ENCODE measurements at places on chromosomes 7 and 10.

- no peak for DNase-seq
Observed at GRCh38 chr10:69736886-69737641, 64.6 kb upstream of the COL13A1 start.

DNA sequence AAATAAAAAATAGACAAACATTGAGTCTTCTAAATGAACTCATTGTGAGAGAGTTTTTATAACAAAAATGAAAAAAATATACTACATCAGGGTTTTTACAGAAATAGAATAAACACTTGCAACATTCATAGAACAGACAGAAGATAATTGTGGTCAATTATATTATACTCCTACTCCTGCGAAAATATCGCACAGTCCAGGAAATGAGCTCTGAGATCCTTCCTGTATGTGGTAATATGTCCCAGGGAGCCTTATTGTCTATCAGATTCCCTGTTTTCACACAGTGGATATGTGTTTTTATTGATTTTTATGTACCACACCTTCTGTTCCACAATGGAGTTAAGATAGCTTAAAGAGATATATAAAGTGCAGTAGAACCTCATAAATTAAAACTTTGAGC lies 27.5 kb upstream of the RELN start:
- no peak for DNase-seq

DNA sequence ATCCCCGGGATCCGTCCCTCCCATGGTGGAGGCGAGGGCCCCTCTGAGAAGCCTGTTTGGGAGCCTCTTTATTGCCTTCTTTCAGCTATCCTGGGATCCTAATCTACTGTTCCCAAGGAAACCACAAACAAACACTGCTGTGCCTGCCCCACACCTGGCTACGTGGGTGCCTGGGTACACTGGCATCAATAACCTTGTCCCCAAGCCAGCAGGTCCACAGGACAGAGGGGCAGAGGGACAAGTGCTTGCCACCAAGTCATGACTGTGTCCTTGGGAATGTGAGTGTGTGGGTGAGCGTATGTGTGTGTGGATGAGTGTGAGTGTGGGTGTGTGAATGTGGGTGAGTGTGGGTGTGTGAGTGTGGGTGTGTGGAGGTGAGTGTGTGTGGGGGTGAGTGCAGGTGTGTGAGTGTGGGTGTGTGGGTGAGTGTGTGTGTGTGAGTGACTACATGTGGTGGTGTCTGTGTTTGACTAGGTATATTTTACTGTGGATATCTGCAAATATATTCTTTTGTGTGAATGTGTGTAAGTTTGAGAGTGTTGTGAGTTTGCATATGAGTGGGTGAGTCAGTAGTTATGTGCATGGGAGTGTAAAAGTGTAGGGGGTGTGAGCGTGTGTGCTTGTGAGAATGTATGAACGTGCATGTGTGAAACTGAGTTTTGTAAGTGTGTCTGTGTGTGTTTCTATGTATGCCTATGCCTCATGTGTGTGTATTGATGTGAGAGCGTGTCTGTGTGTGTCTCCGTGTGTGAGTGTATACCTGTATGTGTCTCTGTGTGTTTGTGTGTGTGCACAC lies 96.1 kb downstream of the TNS3 start:
- no peak for DNase-seq

- no peak for DNase-seq
Observed at GRCh38 chr10:86964847-86965190, 3.5 kb upstream of the ADIRF start.

- no peak for DNase-seq
Observed at GRCh38 chr10:112338957-112339356, 35.0 kb upstream of the ACSL5 start.

DNA sequence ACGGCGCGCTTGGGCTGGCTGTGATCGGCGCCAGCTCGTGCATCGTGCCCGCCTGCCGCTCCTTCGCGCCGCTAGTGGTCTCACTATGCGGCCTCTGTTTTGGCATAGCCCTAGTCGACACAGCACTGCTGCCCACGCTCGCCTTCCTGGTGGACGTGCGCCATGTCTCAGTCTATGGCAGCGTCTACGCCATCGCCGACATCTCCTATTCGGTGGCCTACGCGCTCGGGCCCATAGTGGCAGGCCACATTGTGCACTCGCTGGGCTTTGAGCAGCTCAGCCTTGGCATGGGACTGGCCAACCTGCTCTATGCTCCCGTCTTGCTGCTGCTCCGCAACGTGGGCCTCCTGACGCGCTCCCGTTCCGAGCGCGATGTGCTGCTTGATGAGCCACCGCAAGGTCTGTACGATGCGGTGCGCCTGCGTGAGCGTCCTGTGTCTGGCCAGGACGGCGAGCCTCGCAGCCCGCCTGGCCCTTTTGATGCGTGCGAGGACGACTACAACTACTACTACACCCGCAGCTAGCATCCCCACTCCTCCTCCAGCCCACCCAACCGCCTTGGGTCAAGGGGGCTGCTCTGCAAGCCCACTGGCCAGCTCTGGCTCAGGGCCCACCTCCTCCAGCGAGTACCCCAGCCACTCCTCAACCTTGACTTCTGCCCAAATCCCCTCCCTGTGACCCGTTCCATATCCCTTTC lies 1.9 kb downstream of the SLC18A3 start:
- DNase-seq: no peak

- no peak for DNase-seq
Observed at GRCh38 chr10:74949843-74950765, 123.7 kb downstream of the KAT6B start.

DNA sequence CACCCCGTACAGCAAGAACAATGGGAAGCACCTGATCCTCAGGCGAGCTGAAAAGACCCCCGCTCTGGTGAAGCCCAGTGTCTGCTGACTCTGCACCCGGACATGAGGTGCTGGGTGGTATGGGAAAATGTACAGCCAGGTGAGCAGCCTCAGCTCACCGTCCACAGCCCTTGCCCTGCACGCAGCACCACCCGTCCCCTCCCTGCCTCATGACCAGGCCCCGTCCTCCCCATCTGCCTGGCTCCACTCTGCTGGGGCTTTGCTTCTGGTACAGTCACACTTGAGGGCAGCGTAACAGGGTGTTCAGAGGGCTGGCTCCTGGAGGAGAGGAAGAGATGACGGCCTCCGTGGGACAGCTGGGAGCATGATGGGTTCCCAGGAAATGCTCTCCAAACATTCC lies 49.1 kb downstream of the NCAPG2 start:
- DNase-seq: no peak

GRCh38 chr7:37832194-37832593 lies 16.2 kb upstream of the NME8 start:
- peak; percentile 80 for DNase-seq

DNA sequence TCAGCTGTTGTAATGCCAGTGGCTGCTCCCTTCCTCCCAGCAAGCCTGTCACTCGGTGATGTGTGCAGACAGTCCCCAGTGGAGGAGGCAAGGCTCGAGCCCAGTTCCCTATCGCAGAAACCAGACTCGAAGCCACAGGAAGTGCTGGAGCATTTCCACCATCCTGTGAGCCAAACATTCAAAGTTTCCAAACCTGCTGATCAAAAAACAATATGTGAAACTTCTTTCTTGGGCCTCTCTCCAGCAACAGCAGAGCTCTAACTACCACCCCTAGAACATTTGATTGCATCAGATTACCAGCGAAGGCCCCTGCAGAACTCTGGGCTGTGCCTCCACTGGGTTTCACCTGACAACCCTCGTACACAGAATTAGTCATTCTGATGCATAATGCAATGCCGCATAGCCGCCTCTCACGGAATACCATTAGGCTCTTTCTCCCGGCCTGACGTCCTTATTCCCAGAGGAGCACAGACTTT lies 94.0 kb downstream of the ELMO1 start:
- DNase-seq: peak; percentile 94

DNA sequence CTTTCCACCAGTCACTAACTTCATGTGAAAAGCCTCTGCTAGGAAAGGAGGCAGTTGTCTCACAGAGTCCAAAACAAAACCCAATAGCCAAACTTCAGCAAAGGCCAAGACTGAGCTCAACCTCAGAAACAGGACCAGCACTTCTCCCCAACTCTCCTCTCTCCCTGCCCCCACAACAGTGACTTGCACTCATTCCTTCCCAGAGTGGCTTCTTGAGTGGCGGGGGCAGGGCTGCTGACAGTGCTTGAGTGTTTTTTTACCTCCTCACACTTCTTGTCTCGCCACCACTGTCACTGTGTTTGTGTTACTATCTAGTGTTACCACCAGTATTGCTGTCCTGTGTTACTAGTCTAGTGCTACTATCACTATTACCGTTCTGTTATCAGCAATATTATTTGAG lies 206.8 kb downstream of the KLF6 start:
- DNase-seq: no peak

DNA sequence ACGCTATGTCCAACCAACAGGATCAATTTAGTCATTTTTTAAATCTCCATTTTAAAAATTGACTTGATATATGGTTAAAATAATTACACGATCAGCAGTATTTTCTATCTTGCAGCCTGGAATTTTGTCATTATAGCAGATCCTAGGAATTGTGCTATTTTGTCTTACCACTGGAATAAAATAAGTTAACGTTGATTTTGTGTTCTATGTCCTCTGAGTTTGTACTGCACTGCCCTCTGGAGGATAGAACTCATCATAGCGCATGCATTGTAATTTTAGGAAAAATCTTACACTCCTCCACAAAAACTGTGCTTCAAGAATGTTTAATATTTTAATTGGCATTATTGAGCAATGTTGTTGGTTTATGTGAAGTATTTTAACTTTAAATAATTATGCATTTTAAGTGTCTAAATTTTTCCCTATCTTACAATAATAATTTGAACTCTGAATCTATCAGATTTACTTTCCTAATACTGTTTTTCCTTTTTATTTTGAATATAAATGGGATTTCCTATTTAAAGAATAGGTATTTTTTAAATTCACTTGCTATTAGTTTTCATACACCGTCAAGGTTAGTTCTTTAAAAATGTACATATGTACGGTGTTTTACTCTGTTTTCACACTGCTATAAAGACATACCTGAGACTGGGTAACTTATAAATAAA lies 220.1 kb downstream of the PPP1R3A start:
- DNase-seq: no peak

- no peak for DNase-seq
Observed at GRCh38 chr10:86337121-86337601, 29.4 kb downstream of the GRID1 start.

GRCh38 chr10:86863484-86863842 lies 94.0 kb downstream of the MMRN2 start:
- DNase-seq: no peak

DNA sequence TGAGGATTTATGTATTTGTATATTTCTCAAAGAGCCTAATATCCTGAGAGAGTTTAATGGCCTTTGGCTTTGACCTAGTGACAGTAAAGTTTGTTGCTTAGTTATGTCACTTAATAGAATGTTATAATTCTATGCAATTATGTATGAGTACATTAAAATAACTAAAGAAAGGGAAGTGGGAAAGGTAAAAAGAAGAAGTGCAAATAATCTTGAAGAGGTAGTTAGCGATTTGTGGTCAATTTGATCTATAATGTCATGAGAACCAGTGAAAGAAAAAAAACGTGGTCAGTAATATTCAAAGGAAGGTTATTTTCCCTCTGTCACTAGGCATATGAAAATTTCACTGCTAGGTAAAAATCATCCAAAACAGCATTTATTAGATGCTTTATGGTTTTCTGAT lies 143.4 kb upstream of the LSM8 start:
- no peak for DNase-seq

DNA sequence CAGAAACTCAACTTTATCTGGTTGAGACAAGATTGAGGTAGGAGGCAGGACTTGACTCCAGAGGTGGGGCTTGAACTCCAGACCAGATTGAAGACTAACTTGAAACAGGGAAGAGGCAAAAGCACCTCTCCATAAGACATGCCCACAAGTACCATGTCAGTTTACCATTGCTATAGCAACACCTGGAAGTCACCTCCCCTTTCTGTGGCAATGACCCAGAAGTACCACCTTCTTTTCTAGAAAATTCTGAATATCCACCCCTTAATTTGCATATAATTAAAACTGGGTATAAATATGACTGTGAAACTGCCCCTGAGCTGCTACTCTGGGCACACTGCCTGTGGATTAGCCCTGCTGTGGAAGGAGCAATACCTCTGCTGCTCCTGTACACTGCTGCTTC lies 4.9 kb upstream of the TOMM7 start:
- no peak for DNase-seq

Data from HL-60 (cell line).